ENCODE measurements at places on chromosomes 5 and 9.

- DNase-seq: no peak
Observed at GRCh38 chr5:68251804-68252522, 36.4 kb downstream of the PIK3R1 start.

DNA sequence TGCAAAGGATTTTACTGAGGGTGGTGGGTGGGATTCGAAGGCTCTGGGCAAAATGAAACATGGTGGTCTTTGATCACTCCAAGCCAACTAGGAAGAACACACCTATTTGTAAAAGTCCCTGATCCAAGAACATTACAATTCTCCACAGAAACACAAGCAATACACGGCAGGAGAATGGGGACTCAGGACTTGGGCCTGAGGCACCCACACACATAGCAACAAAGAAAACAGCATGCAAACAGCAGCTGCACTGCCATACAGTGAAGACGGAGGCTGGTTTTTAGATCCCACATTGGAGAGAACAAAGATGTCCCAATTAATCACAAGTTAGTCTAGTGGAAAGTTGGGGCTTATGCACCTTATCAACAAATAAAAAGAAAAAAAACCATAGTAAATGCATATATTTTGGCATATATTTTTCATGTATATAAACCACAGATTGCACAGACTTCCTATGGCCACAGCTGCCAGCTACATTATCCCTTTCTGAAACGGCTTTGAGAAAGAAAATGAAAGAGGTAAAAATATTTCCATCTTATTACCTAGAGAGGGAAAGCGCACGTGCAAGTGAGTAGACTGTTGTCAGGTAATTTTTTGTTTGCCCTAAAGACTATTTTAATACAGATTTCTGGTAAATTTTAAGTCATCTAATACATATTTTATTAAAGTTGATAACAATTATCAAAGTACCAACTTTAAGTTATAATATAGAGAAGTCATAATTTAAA, 410.9 kb downstream of the BNC2 start:
- no peak for DNase-seq

DNA sequence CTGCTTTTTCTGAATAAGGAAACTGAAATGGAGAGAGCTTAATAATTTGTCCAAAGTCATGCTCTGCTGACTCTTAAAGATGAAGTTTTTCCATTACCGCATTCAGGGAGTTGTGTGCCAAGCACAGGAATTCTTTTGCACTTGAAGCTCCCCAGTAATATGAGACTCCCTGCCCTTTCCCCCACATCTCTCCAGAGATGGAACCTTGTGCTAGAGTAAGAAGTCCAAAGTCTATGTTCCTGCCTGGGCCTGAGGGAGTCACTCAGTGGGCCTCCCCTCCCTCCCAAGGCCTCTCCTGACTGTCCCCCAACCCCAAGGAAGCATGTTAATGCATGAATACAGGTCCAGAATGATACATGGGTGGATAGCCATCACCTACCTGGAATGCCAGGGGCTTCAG, 173.3 kb upstream of the SEMA6A start:
- DNase-seq: no peak

- no peak for DNase-seq
Observed at GRCh38 chr5:72206160-72206559, 98.9 kb downstream of the MAP1B start.

DNA sequence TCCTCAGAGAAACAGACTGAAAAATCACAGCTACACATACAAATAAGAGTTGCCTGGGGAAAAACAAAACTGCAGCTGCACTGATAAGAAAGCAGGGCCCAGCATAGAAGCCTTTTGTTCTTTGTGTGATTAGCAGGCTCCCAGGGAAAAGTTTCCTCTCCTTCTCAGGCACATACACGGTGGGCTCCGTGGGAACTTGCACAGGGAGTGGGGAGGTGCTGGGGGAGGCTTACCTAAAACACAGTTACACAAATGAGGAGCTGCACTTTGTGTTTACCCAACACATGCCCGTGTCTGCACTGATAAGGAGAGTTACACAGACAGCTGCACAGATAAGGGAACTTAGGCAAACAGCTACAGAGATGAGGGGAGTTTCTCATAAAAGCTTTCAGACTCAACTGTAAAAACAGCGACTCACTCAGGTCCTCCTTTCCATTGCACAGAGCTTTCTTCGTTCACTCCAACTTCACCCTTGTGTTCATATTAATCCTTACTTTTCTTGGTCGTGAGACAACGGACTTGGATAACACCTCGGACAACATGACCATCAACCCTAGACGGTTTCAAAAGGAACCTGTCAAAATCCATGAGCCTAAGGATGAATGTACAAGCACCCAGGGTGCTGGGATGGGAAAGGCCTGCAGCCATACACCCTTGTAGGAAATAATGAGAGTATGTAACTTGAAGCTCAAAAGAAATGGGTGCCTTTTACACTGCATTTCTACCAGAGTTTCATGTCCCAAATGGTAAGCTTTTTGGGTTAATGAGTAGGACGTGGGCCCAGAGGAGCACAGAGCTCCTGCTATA, 50.8 kb downstream of the SERINC5 start:
- DNase-seq: no peak

Data from T follicular helper cell (primary cell).